Mesangial cell (primary cell): ENCODE measurements at places on chromosomes 5 and 9. TPM values are rescaled to one million over a fixed set of nuclear protein-coding genes. Genes with fewer than 3 reads are reported as not detected.

The CNTLN gene
- total RNA-seq, result 3.5 and 4.2 TPM in 2 replicates

The NKD2 gene
- total RNA-seq, result 0.13 TPM in 1 of 2 replicates, not detected in the other

The SOWAHA gene
- total RNA-seq, result 0.16 and 0.63 TPM in 2 replicates

The TBC1D9B gene
- total RNA-seq, result 75.1 and 83.5 TPM in 2 replicates

The KCNV2 gene
- not detected in 2 replicates for total RNA-seq

The GRAMD2B gene
- 13.5 and 20.7 TPM in 2 replicates for total RNA-seq

The PRRT1B gene
- not detected in 2 replicates for total RNA-seq
